T-helper 2 cell (primary cell): ENCODE measurements at places on chromosomes 3 and 15.

- DNase-seq: no peak
Observed at GRCh38 chr3:38480930-38481329, 15.2 kb upstream of the EXOG start.

- DNase-seq: no peak
Observed at GRCh38 chr3:10356461-10356981, 35.6 kb upstream of the SEC13 start.

GRCh38 chr15:98682992-98683701, 34.8 kb downstream of the IGF1R start:
- no peak for DNase-seq

- no peak for DNase-seq
Observed at GRCh38 chr15:25422021-25422420, 16.8 kb downstream of the UBE3A start.

DNA sequence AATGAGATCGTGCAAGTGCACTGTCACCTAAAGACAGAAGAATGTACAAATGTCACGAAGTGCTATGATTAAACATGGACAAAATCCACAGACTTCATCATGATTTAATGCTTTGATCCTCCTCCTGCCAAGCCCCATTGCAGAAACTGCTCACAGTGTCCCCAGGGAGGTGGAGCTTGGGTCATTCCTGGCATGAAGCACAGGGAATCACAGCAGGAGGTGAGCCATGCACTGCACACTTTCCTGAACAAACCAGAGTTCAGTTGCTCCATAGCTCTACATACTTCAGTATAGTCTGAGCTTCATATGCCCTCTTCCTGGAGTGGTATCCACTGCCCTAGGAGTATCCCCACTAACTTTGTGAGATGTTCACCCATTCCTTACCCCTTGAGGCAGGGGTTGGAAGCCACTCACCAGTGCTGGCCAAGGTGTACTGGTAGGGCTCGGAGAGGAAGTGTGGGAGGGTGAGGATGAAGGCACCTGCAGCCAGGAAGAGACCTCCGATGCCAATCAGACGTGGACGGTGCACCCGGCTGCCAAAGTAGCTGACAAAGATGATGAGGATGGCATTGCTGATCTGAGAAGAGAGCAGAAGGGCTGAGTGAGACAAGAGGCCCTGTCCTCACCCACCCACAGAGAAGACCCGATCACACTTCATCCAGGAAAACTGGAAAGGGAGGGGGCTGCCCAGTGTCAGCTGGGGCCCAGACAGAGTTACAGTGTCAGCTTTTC, 56.3 kb downstream of the SLCO2A1 start:
- DNase-seq: no peak

GRCh38 chr3:124837730-124838186, 49.4 kb downstream of the ITGB5 start:
- DNase-seq: no peak

GRCh38 chr3:149009732-149010131, 18.4 kb downstream of the GYG1 start:
- DNase-seq: no peak

DNA sequence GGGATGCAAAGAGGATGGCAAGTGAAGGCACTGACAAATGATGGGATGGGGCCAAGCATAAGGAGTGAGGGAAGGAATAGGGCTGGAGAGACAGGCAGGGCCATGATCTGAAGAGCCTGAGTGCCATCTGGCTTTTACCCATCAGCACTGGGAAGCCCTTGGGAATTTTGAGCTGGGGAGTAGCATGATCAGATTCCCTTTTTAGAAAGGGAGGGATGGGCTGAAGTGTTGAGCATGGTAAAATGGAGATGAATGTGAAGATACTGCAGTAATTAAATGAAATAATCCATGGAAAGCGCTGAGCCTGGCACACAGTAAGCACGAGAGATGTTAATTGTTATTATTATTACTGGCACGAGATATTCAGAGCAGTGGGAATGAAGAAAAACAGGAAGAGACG, 9.9 kb downstream of the RBP1 start:
- DNase-seq: no peak

- no peak for DNase-seq
Observed at GRCh38 chr3:12886106-12886679, 44.8 kb upstream of the RPL32 start.

DNA sequence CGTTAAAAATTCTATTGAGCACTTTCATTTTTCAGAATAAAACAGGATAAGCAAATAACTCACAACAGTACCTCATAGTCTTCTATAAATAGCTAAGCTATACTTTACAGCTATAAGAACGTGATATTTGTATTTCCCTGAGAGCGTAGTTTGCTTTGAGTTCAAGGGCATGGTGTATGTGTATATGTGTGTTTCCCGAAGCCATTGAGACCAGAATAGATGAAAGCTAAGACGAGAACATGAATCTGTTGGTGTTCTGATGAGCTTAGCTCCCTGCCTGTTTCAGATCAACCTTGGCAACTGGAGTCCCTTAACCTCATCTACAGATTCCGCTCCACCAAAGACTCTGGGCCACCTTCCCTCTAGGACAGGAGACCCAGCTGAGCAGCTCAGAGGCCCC, 59.5 kb upstream of the MCF2L2 start:
- DNase-seq: no peak
